ENCODE measurements at places on chromosomes 6 and 20.

DNA sequence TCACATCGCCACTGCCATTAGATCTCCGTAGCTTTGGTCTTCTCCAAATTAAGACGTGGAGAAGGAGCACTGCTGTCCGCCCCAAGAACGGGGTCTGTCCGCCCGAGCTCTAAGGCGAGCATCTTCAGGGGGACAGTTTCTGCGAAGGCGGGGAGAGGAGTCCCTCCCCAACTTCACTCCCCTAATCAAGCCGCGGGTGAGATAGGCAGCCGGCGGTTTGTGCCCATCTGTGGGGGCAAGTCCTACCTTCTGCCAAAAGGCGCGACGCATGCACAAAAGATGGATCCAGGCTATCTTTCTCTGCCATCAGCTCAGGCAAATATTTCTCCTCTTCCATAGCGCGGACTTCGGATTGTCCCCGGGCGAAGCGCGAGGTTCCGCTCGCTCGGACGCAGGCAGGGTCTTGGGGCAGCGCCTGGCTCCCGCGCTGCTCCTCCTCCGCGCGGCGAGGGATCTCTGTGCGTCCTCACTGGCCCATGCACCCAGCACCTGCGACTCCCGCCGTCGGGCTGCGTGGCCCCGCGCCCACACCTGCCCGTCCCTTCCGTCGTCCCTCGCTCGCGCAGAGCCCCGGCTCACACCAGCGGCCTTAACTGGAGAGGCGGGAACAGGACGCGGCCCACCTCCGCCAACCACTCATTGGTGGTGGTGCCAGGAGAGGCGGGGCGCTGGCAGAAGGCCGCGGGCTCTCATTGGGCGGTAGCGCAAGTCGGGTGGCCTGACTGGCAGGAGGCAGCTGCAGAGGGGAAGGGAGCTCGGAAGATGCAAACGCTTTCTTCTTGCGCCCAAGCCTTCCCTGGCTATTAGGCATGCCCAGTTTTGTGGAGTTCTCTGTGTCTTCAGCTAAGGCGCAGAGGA lies at the start of gene KHDRBS2:
Gene KHDRBS2, minus strand, starts transcription at position 614 of the 858 bp plus-strand sequence.
- no peak for DNase-seq

DNA sequence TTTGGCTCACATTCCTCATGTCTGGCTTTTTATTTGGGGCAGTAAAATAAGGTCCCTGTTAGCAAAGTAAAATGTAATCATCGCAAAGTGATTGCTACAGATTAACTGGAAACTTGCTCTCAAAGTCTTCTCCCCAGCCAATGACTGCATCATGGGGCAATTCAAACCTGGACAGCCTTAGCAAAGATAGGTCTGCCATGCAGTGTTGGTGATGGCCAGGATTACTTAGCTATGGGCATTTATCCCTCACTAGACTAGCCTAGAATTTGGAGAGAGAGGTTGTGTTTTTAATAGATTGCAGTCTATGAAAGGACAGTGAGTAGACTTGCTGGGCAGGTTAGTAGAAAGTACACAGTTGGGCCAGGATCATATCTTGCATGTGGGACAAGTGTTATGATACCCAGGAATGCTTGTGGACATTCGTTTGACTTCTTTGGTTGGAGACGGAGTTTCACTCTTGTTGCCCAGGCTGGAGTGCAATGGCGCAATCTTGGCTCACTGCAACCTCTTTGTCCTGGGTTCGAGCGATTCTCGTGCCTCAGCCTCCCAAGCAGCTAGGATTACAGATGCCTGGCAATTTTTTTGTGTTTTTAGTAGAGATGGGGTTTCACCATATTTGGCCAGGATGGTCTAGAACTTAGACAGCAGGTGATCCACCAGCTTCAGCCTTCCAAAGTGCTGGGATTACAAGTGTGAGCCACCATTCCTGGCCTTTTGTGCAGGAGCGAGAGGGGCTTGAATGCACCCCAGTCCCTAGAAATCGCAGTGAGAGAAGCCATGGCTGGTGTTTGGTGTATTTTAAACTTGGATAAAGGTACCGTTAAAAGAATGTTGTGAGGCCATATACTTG lies 3.4 kb downstream of the RPS12 start:
- no peak for DNase-seq

DNA sequence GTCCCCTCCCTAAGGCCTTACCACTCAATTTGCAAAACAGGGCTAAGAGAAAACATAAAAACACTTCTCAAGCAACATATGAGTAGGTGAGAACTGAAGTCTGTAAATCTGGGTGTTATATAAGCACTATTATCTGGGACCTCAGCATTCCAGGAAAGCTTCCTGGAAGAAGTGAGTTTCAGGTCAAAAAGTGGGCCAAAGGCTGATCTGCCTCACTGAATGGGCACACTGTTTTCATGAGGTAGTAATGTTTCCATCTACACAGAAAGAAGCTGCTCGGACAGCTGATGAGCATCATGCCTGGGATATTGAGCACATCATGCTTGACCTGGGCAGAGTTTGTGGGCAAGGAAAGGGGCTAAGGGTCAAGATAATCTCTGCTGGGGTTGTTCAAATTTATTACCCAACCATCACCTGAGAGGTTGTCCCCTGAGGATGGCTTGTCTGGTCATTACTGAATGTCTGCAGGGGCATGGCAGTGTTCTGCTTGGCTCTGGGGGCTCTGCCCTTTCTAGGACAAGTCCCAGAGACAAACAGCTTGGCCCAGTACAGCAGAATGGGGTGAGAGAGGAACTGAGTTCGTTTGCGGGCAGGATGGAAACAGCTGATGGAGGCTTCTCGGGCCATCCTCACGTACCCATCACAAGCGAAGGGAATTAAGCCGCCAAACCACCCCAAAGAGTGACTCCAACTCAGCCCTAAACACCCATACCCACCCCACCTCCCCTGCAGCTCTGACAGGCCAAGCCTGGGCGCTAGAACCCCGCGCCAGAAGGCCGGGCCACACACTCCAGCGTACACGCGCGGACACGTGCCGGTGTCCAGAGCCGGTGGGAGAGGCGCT lies 1.2 kb upstream of the SYNJ2 start:
- no peak for DNase-seq

DNA sequence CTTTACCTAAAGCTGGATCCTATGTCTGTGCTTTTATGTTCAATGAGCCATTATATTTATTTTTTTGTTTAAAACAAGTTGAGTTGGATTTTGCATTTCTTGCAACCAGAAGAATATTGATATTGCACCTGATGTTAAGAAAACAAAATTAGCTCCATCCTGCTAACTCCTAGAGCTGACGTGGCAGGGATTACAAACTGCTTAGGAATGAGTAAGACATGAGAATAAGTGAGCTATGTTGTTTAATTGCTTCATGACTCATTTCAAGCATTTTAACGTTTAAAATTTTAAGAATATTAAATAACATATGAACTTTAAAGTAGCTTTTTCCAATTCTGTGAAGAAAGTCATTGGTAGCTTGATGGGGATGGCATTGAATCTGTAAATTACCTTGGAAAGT lies 663.5 kb downstream of the EPM2A start:
- DNase-seq: no peak

DNA sequence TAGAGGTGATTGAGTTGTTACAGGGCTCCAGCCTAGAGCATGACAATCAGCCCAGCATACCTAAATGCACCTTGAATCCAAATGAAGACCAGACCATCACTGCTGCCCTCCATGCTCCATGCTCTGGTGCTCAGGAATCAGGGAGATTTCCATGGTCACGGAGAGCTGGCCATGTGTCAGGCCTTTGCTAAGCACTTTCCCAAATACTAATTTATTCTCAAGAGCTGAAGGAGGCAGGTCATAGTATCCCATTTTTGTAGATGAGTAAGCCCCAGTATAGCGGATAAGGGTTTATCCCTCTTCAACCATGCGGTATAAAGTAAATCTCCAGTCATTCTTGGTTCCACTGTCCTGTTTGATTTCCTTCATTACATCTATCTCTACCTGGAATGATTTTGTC lies 240.8 kb downstream of the TFAP2A start:
- no peak for DNase-seq

DNA sequence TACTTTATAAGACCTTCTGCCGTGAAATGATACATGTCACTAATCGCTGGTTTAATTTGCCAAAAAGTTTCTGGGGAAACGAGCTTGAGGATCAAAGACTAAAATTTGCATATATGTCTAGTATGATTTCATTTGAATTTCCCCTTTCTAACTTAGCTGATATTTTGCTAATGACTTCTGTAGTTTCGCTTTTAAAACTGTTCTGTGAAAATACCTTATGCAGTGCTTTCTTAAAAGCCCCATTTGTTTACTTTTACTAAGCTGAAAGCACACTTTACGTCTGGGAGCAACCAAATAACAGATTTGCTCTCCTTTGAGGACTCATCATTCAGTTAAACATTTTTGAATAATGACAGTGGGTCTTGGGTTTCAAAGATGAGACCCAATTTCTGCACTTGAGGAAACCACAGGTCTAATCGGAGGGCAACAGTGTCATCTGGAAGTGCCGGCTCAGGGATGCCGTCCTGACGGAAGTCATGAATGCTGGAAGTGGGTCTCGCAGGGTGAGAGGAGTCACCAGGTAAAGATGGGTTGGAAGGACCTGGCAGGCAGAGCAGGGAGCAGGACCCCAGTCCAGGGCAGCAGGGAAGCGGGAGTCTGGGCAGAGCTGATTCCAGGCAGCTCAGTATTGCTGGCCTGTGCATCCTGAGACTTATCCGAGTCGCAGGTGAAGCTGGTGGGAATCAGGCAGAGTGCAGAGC lies 33.2 kb downstream of the PLEKHG1 start:
- DNase-seq: no peak

GRCh38 chr6:17032590-17032987 lies 69.3 kb upstream of the STMND1 start:
- no peak for DNase-seq

DNA sequence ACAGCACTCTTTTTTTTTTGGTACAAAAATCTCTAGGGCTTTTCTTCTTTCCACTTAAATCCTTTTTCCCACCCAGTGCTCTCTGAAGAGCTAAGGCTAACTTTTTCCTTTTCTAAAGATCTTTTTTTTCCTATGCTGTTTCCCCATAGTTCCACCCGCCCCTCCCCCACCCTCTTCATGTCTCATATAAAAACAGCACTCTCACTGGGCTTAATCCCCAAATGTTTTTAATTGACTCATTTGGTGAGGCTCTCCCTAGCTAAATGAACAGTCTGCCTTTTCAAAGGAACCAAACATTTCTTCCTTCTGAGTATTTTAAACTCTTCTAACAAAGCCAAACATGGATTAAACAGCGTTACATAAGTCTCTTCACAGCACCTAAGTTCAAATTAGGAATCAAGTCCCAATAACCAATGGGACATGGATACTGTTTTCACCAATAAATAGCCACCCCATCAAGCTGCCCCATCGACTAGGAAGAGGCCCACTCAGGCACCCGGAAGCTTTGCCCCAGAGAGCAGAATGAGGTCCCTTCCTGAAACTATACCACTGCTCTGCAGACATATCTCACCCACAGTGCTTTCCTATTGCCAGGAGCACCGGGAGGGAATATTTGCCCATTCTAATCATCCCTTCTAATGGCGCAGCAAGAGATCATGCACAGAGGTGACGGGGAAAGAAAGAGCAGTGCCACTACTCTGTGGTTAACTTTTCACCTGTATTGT lies 63.7 kb downstream of the ATXN1 start:
- DNase-seq: no peak

- no peak for DNase-seq
These were observed 9.8 kb downstream of the CTSZ start for GRCh38 chr20:58997141-58997770.

DNA sequence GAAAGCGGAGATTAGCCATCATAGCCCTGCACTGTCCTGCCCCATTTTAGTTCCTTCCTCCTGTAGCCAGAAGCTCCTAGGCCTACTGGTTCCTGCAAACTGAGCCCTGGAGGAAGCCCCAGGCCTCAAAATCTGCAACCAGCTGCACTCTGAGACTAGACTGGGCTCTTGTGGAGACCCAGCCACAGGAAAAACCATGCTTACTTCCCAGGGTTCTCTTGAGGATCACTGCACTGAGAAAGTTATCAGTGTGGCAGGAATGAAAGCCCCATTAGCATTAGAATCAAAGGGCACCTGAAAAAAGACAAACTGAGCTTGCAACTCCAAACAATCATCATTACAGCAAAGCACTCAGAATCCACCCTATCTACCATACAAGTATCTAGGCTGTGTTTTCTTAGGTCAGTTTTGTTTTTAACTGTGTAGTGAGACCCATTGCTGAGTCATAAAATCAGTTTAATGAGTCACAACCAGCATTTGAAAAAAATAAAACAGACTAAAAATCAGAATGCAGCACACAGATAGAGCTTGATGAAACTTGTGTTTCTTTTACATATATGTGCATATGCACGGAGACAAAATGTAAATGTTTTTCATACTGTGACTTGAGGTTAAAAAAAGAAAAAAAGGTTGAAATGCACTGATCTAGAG lies 91.0 kb downstream of the UNC5CL start:
- no peak for DNase-seq

GRCh38 chr6:38183856-38184584 lies 364.5 kb downstream of the ZFAND3 start:
- no peak for DNase-seq

Data from NCI-H1436 (cell line).